K562 (cell line): ENCODE measurements at places on chromosomes 1 and 21. TPM values are rescaled to one million over a fixed set of nuclear protein-coding genes. Genes with fewer than 3 reads are reported as not detected.

Gene C1orf94
- polyA plus RNA-seq: not detected in 2 replicates

GRCh38 chr21:34795175-34795547, 126.4 kb downstream of the CLIC6 start:
- DNase-seq: no peak

DNA sequence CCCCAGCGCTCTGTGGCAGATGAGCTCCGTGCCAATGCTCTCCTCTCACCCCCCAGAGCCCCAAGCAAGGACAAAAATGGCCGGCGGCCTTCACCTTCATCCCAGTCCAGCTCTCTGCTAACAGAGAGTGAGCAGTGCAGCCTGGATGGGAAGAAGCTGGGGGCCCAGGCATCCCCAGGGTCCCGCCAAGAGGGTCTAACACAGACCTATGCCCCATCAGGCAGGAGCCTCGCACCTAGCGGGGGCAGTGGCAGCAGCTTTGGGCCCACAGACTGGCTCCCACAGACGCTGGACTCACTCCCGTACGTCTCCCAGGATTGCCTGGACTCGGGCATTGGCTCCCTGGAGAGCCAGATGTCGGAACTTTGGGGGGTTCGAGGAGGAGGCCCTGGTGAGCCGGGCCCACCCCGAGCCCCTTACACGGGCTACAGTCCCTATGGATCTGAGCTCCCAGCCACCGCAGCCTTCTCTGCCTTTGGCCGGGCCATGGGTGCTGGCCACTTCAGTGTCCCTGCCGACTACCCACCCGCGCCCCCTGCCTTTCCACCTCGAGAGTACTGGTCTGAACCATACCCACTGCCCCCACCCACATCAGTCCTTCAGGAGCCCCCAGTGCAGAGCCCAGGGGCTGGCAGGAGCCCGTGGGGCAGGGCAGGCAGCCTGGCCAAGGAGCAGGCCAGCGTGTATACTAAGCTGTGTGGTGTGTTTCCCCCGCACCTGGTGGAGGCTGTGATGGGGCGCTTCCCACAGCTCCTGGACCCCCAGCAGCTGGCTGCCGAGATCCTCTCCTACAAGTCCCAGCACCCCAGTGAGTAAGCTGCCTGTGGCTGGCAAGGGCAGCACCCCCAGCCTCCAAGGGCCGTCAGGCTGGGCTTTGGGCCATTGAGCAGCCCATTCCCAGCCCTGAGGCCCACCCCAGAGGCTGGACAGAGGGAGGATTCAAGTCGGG, 8.7 kb downstream of the ZC3H12A start:
- no peak for DNase-seq

GRCh38 chr1:43540653-43541071, 10.0 kb downstream of the PTPRF start:
- DNase-seq: no peak

DNA sequence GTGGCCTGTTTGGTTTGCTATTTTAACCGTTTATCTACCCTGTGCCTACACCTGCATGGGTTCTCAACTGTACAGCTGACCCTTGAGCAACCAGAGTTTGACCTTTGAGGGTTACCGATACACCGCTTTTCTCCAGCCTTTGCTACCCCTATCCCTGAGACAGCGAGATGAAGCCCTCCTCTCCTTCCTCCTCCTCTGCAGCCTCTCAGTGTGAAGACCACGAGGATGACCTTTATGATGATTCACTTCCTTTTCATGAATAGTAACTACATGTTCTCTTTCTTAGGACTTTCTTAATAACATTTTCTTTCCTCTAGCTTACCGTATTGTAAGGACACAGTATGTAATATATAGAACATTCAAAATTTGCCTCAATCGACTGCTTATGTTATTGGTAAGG, 14.5 kb upstream of the RNF187 start:
- DNase-seq: no peak

DNA sequence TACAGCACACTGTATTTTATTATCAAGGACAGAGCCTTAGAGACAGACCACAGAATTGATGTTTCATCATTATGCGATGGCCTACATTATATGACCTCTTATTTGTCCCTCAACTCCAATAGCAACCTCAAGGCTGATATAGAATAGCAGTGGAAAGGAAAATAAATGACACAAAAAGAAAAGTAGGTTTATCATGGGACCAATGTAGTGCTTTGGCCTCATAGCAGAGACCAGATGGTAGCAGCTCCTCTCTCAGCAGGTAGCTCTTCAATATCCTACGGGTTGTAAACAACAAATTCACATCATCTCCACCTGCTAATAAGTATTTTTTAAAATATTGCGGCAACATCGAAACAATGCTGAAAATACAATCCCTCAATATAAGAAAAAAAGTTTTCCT, 25.2 kb downstream of the ANP32E start:
- DNase-seq: no peak

- DNase-seq: peak; percentile 82
Observed at GRCh38 chr1:117671781-117672501, 66.1 kb downstream of the TENT5C start.

DNA sequence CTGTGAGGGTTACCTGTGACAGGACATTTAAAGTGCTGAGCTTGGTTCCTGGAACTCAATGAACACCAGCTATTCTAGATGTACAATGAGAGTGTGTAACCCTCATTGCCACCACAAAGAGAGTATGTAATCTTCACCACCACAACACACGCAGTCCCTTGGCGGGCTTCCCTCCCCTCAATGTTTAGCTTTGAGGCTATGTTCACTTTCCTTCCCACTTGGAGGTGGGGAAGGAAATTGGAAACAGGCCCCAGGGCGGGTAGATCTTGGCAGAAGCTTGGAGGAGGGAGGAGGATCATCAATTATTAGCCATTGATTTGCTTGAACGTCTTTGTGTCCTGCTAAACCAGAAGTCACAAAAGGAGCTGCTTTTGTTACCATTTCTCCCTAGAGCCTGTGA, 8.3 kb upstream of the COL16A1 start:
- no peak for DNase-seq

- DNase-seq: no peak
Observed at GRCh38 chr1:151494741-151495281, 16.4 kb upstream of the CGN start.

DNA sequence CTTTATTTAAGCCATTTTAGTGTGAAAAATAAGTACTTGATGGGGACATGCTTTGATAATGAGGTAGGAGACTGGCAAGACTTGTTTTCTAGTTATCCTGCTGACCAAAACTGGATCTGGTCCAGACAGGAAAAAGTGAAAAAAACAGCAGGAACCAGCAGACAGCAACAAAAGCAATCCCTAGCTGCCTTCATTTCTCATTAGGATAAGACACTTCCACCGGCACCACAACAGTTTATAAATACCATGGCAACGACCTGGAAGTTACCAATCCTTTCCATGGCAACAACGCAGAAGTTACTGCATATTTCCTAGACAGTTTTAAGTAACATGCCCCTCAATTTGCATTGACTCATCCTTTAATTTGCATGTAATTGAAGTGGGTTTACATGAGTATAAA, 993.8 kb upstream of the NCAM2 start:
- DNase-seq: no peak

DNA sequence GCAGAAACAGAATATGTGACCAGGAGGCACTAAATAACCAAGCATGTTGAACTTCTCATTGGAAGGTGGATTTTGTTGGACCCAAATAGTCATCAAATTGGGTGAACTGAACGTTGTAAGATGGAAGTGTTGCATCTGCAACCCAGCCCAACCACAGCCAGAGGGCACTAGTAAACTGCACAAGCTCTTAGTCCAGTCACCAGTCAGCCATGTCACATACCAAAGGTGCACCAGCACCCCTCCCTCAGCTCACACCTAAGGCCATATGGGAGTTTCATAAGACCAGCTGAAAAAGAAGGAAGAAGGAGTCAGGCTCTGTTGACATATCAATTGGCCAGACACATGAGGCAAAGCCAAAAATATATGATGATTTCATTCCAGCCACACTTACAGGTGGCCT, 481.7 kb upstream of the NR5A2 start:
- DNase-seq: no peak

Gene FCGR3A
- polyA plus RNA-seq: 0.04 and 0.13 TPM in 2 replicates

DNA sequence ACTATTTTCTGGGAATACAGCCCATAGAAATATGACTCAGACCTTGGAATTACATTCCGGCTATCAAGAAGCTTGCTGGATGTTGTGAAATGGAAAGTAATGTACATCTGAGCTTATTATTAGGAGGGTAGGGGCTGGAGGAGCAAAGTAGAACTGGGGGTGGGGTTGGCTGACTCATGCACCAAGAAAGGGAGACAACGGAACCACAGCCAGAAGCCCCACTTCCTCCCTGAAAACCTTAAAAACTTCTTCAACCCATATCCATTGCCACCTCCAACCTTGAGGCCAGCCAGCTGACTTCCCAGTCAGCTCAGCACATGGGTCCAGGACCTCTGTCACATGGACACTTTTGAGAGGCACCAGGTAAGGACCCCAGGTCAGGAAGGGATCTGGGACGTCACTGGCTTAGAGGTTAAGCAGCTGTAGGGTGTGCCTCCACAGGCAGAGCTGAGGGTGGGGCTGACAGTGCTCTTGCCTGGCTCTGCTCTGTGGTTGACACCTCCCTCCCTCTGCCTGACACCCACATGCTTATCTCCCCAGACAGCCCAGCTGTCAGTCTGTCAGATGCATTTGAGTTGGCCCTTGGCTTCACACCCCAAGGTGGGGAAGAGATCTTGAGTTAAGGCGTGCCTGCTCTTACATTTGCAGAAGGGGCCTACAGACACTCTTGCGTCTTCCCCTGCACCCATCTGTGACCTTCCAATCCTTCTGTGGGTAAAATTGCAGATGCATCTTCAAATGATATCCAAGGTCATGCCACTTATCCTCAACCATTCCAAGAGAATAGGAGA, 5.7 kb upstream of the ZNF683 start:
- peak; percentile 99 for DNase-seq

Gene HES2
- not detected in 2 replicates for polyA plus RNA-seq

DNA sequence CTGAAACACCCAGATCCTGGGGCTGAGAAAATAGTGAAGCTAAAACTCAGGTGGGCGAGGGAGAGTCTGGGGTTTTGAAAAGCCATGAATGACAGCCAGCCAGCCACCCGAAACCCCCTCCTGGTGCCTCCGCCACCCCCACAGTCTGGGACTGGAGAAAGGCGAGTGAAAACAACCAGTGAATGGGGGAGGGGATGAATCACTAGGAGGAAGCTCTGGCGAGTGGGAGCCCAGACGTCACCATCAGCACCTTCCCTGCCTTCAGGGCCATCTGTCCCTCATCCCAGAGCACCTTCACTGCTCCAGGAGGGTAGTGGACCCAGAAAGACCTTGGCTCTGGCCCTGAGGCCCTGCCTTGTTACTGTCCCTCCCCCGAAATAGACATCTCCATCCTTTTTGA, 9.2 kb downstream of the RORC start:
- peak; percentile 26 for DNase-seq

- peak; percentile 34 for DNase-seq
Observed at GRCh38 chr1:162276493-162276892, 100.2 kb downstream of the SPATA46 start.

GRCh38 chr1:81192647-81193642, 607.8 kb upstream of the ADGRL2 start:
- DNase-seq: no peak

GRCh38 chr1:8212580-8213031, 105.3 kb upstream of the SLC45A1 start:
- no peak for DNase-seq

Gene SPAG17
- polyA plus RNA-seq: 0.22 and 1.5 TPM in 2 replicates

Gene UTS2
- polyA plus RNA-seq: 0.07 TPM in 1 of 2 replicates, not detected in the other

Gene AJAP1
- polyA plus RNA-seq: not detected in 2 replicates

- no peak for DNase-seq
Observed at GRCh38 chr1:94339206-94339927, 78.8 kb upstream of the ABCD3 start.

GRCh38 chr1:12255913-12256312, 26.1 kb downstream of the VPS13D start:
- no peak for DNase-seq

Gene FMOD
- not detected in 2 replicates for polyA plus RNA-seq

GRCh38 chr1:12173631-12174121, 6.9 kb downstream of the TNFRSF1B start:
- peak; percentile 65 for DNase-seq

- DNase-seq: no peak
Observed at GRCh38 chr1:201009962-201010645, 13.4 kb downstream of the KIF21B start.

Gene G0S2
- polyA plus RNA-seq: 65.6 and 70.4 TPM in 2 replicates

GRCh38 chr1:9317591-9318417, 25.1 kb downstream of the SPSB1 start:
- no peak for DNase-seq

Gene OR2M2
- not detected in 2 replicates for polyA plus RNA-seq
